ENCODE measurements at places on chromosomes 1 and 21. TPM values are rescaled to one million over a fixed set of nuclear protein-coding genes. Genes with fewer than 3 reads are reported as not detected.

C1orf167 gene
- total RNA-seq: 2.3 TPM

INAVA gene
- total RNA-seq: 0.29 TPM

MIS18A gene
- total RNA-seq: 3.8 TPM

ADORA3 gene
- 17.5 TPM for total RNA-seq

DCDC2B gene
- not detected for total RNA-seq

FCER1G gene
- total RNA-seq: 40.4 TPM
